ENCODE measurements at places on chromosomes 16 and 17.

GRCh38 chr16:70341600-70341999 lies 5.1 kb upstream of the DDX19A start:
- no peak for DNase-seq

- DNase-seq: peak; percentile 59
Observed at GRCh38 chr17:61757168-61757567, 106.2 kb downstream of the BRIP1 start.

DNA sequence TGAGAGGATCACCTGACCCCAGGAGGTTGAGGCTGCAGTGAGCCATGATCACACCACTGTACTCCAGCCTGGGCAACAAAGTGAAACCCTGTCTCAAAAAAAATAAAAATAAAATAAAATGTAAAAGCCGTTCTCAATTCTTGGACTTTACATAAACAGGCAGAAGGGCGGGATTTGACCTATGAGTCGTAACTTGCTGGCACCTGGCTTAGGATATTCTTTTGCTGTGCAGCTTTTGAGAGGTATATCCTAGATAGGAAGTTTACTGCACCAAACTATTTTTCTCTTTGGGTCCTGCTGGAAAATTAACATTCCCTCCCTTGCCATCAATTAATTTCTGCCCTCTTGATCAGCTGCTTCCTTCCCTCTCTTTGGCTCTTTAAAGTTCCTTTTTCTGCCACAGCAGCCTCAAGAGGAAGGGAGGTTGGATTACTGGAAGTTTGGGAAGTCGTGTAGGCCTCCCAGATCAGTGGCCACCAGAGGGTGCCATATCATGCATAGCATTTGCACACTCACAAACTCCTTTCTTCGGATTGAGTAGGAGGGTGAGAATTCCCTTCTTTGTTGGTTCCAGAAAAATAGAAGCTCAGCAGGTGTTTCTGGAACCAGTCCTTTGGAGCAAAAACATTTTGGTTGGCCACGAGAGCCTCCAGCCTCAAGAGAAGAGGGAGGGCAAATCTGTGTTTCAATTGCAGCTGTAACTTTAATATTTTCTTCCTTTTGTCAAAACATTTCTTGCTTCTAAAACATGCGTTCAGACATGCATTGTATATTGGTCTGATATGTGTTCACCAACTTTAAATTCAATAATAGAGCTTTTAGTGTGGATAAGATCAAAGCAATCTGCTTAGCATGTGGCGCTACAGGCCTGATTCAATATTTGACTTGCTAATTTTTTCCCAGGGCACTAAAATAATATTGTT lies 147.3 kb downstream of the CCDC182 start:
- DNase-seq: no peak

DNA sequence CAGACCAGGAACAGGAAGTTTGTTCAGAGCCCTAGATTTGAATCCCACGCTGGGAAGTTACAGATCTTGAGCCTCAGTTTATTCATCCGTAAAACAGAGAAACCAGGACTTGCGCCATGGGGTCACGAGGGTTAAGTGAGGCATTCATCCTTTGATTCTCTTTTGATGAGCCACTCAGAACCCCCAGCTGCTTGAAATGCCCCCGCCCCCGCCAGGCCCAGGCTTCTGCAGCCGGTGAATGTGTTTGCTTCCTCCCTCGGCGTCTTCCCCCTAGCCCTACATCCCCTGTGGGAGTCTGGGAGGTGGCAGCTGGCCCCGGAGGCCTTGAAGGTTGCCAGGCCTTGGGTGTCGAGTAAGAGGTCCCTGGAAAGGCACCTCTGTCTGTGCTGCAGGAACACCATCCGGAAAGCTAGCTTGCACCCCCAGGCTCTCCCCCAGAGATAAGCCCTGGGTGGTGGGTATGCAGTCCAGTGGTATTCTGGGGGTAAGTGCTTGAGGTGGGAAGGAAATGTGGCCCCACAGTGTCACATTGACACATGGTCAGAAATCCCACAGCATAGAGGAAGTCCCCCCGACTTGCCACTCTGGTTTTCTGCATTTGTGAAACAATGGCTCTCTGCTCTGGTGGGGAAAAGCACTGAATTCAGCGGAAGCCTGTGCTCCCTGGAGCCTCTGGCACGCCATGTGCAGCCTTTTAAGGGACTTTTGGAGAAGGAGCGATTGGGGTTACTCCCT lies 14.9 kb downstream of the IRF8 start:
- DNase-seq: no peak

DNA sequence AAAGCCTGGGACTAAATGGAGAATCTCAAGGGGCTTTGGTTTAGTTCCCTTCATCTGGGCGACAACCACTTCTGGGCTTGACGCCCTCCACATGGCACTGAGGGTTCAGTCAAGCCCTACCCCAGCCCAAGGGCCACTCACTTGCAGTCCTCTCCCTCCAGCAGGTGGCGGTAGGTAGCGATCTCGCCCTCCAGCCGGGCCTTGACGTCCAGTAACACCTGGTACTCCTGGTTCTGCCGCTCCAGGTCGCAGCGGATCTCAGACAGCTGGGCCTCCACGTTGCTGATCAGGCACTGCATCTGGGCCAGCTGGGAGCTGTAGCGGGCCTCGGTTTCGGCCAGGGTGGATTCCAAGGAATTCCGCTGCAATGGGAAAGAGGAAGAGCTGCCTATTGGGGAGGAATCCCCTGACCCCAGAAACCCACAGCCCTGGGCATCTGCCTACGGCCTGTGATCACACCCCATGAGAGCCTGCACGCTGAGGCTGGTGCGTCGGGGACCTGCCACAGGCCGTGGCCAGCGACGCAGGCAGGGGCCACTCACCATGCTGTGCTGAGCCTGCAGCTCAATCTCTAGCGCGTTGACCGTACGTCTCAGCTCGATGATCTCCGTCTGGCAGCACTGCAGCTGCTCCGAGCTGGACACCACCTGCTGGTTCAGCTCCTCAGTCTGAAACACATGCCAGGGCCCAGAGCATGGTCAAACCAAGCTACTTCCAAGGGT lies 2.7 kb downstream of the KRT36 start:
- DNase-seq: peak; percentile 18

- DNase-seq: no peak
Observed at GRCh38 chr16:27458258-27458657, 56.3 kb downstream of the IL21R start.

DNA sequence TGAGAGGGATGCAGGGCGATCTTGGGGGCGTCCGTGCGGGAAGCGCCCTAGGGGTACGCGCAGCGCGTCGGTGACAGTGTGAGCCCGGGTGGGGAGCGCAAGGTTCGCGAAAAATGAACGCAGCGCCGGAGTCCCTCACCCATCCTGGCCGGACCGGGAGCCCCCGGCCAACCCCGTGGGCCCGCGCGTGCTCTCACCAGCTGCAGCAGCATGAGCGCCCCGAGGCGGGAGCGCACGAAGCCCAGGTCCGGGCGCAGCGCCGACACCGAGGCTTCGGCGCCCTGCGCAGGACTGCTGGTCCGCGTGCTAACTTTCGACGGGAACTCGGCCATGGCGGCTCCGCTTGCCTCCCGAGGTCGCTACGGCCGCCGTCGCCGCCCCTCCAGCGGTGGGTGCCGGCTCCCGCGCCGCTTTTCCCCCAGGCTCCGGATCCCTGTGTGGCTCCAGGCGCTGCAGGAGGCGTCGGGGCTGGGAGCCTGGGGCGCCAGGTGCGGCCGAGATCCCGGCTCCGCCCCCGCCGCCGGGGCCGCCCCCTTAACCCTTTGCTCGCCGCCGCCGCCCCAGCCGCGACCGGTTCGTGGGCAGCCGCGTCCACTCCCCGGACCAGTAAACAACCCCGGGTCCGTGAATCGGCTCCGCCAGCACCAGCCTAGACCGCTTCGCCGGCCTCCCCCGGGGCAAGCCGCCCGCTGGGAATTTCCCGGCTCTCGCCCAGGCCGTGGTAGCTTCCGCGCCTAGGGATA lies at the start of gene PLLP:
Gene PLLP (minus strand): TSS at position 464 of the 743 bp plus-strand sequence. CDS start 132 bp downstream, at position 332.
- DNase-seq: peak; percentile 55

DNA sequence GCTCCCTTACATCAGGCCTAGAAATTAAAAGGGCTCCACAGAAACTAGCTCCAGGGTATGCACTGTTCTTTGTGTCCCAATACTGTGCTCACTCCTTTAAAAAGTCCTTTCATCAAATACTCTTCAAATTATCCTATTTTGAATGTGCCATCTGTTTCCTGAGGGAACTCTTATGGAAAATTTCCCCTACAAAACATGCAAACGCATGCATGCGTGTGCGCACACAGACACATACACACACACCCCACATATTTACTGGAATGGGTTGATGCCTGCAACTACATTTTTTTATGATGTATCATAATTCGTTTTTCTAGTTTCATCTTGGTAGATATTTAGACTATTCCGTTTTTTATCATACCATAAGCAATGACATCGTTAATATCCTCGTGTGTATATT lies 351.2 kb upstream of the KIF2B start:
- no peak for DNase-seq

GRCh38 chr17:1743088-1743439 lies 393 bp downstream of the SERPINF2 start:
- DNase-seq: no peak

- DNase-seq: no peak
Observed at GRCh38 chr16:79798416-79799053, 198.0 kb upstream of the MAF start.

GRCh38 chr17:53012364-53012763 lies 810.4 kb upstream of the KIF2B start:
- DNase-seq: no peak

GRCh38 chr17:1162116-1162855 lies 17.5 kb downstream of the ABR start:
- DNase-seq: no peak

DNA sequence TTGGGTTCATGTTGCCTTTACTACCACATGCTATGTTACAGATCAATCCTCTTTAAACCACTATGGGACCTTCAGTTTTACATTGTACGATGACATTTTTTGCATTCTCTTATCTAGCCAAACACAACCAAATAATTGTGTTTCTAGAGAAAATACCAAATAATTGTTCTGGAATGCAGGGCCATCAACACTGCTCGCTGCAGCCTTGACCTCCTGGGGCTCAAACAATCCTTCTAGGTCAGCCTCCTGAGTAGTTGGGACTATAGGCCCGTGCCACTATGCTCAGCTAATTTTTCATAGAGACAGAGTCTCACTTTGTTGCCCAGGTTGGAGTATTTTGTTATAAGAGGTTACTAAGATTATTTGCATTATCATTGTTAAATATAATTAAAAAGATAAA lies 237.5 kb upstream of the PMFBP1 start:
- DNase-seq: no peak

DNA sequence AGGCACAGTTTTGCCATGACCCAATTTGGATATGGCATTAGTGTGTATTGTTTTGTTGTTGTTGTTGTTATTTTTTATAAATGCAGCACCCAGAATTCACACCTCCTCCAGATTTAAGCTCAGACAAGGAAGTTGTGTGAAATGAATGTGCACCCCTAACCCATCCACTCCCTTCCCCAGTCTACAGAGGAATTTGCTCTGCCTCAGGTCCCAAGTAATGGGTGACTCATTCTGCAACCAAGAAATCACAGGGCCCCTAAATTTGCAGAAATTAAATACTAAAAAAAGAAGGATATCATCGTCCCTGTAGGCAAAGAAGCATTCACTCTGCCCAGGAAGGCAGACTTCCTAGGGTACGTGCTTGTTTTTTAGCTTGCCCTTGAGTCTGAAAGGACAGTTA lies 62.3 kb downstream of the CLEC16A start:
- no peak for DNase-seq

DNA sequence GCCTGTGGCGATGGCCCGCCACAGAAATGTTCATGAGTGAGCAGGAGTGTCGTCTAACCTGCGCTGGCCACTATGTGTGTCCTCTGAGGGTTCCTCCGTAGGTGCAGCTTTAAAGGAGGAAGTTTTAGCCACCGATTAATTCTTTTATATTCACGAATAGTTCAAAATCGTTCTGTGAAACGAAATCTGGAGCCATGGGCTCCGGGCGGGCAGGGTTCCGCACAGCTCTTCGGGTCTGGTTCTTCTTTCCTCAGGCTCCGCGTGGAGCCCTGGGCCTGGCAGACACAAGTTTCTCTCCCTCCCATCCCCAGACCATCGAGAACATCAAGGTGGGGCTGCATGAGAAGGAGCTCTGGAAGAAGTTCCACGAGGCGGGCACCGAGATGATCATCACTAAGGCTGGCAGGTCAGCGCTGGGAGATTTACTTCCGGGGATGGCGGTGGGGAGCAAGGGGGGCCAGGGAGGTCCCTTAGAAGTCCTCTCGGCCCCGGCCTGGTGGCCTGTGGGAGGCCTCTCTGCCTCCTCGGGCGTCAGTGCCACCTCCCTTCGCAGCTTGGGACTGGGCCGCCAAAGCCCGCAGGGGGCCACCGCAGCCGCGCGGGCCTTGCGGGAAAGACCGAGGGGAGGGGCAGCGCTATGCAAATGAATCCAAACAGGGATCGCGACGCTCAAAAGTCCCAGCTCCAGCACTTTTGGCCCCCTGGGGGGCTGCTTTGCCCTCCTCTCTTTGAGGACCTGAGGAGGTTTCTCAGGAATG lies 5.2 kb downstream of the TBX4 start:
- DNase-seq: no peak

GRCh38 chr16:4465977-4466779 lies 8.2 kb downstream of the NMRAL1 start:
- no peak for DNase-seq
